Activated CD4-positive, alpha-beta T cell treated with anti-CD3 and anti-CD28 coated beads, Interleukin-2, amount 50 U/mL, for 16 hours (primary cell): ENCODE measurements at places on chromosomes 6 and 20.
A peak's percentile ranks its signal among the peaks of the same experiment; 100 is the strongest.

DNA sequence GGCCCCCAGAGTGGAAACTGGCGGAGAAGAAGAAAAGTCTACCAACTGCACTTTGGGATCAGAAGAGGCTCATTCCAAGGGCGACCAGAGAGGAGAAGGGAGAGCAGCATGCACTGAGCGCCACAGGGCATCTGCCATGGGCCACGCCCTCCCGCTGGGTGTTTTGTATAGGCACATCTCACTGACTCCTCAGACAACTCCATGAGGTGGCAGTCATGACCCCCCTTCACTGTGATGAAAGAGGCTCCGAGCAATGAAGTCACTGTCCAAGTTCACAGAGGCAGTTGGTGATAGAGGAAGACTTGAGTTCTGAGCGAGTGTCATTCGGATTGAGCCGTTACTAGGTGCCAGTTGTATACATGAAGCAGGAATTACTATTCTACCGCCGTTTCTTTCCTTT lies 15.4 kb downstream of the BPIFB1 start:
- no peak for DNase-seq

DNA sequence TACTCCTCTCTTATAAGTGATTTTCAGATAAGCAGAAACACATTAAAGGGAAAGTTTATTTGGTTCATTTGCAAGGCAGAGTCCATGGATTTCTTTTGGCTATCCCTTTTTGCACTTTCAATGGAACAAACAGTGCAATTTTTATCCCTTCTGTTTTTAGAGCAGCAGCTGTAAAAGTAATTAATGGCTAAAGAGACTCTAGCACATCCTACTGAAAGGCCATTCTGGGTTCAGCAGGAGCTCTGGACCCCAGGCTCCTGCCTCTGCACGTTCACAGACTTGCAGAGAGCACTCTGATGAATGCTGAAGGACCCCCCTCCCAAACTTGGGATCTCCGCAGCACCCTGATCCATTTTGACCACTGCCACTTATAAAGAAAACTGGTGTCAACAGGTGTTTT lies 40.3 kb upstream of the PDE7B start:
- no peak for DNase-seq

DNA sequence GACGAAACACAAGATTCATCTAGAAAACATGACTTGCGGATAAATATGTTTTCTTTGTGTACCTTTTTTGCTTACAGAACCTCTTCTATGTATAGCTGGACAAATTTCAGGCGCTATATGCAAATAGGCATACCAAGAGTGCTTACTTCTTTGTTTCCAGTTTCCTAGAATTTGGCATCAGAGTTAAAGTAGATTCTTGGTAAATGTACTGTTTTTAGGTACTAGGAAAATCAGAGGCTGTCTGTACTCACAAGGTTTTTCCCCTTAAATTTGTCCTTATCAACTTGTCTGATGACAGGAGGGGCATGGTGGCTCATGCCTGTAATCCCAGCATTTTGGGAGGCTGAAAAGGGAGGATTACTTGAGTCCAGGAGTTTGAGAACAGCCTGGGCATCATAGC lies 124.9 kb upstream of the TMEM170B start:
- peak; percentile 70 for DNase-seq

- no peak for DNase-seq
Measured at GRCh38 chr20:48051794-48052474, 266.7 kb upstream of the SULF2 start.

GRCh38 chr6:30112402-30112994 lies 392 bp downstream of the TRIM31 start:
- DNase-seq, result no peak

GRCh38 chr6:159479146-159479545 lies 213.9 kb downstream of the SOD2 start:
- no peak for DNase-seq
